ENCODE measurements at places on chromosomes 7 and 10.

- no peak for DNase-seq
Measured at GRCh38 chr10:46290101-46290886, 3.5 kb downstream of the ANTXRL start.

GRCh38 chr10:80204677-80205476 lies 460 bp downstream of the ANXA11 start:
- DNase-seq = no peak

GRCh38 chr10:90997670-90998069 lies 76.8 kb upstream of the ANKRD1 start:
- DNase-seq = no peak

DNA sequence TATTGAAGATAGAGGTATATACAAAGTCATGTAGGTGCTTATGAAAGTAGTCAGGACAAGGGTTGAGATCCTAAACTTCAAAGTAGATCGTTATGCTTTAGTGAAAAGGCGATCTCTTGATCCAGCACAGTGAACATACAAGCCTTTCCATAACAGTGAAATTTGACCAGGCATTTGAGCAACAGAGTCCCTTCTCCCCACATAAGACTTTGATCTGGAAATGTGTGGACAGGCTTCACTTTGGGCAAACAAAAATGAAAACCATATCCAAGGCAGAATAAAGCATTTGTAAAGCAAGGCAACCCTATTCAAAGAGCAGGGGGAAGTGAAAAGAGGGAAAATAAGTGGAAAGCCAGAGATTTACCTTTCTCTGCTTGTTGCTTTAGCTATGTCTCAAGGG lies 311.9 kb upstream of the SORCS1 start:
- no peak for DNase-seq

- no peak for DNase-seq
Measured at GRCh38 chr7:97226541-97226940, 109.0 kb downstream of the SDHAF3 start.

DNA sequence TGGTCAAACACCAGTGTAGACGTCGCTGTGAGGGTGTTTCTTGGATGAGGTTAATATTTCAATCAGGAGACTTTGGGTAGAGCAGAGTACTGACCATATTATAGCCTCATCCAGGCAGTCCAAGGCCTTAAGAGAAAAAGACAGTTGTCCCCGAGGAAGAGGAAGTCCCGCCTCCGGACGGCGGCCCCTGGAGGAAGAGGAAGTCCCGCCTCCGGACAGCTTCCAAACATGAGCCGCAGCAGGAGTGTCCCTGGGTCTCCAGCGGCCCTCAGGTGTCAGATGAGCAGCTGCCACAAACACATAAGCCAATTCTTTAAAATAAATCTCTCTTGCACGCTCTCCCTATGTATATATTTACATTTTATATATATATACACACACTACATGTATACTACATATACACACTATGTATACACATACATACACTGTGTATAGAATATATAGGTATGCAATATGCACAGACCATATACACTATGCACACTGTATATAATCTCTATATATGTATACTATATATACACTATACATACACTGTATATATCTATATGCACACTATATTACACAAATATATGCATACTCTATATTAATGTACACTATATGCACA lies 37.5 kb downstream of the PWWP2B start:
- no peak for DNase-seq

- DNase-seq = no peak
Measured at GRCh38 chr7:36286226-36286625, 103.4 kb upstream of the ANLN start.

GRCh38 chr10:77360835-77361234 lies 276.8 kb downstream of the KCNMA1 start:
- DNase-seq = no peak

- no peak for DNase-seq
Measured at GRCh38 chr7:29084832-29085231, 61.5 kb downstream of the CPVL start.

GRCh38 chr10:8950978-8951377 lies 896.5 kb downstream of the GATA3 start:
- DNase-seq = no peak

GRCh38 chr7:9776900-9777299 lies 1196.8 kb upstream of the PHF14 start:
- no peak for DNase-seq

DNA sequence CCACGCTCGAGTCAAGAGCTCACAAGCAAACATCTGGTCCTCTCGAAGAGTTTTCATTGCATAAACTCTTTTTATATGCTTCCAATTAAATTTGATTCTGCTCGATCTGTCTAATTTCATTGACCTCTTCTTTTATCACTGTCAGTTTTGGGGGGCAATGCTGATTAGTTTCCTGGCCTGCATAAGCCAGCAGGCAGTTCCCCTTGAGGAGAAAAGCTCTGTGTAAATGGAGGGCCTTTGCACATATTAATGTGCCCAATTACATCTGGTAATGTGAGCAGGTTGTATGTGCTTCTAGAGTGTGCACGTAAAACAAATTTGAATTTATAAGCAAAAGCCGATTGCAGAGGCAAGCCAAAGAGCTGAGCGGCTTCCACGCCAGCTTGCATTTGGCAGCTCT lies 210.3 kb downstream of the ABCA13 start:
- DNase-seq = no peak

DNA sequence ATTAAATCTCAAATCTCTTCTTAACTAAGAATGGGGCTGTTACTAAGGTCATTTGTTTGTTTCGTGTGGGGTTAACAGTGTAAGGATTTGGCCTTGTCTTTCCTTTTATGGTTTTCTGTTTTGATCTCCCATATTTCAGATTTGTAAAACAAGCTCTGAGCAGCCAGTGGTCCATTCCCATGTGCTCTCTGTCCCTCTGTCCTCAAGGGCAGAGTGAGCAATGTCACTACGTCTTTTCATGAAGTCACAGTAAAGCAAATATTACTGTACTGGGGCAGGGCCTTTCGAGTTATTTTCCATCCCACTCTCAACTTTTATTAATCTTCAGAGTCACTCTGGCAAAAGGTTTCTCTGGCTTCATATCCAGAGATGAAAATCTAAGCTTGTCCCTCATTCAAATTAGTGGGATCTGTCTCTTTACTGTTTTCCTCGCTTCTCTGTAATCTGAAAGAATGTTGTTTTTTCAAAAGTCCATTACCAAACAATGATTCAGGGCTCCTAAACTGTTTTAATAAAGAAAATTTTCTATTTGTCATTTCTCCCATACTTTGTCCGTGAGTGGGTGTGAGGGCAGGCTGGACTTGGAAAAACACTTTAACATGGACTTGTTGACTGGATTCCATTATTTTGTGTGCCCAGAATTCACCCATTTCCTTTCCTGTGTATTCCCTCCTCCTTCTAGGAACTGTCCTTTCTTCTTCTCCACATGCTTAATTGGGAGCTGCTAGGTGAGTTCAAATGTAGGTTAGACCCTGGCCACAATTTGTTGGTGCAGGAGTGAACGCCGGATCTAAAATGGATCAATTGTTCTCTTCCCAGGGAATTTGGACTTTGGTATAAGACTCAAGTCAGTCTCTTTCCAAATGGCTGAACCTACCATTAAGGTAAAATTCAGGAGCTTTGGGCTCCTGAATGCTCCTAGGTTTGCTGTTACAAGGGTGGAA lies 42.1 kb upstream of the NAMPT start:
- DNase-seq = no peak

DNA sequence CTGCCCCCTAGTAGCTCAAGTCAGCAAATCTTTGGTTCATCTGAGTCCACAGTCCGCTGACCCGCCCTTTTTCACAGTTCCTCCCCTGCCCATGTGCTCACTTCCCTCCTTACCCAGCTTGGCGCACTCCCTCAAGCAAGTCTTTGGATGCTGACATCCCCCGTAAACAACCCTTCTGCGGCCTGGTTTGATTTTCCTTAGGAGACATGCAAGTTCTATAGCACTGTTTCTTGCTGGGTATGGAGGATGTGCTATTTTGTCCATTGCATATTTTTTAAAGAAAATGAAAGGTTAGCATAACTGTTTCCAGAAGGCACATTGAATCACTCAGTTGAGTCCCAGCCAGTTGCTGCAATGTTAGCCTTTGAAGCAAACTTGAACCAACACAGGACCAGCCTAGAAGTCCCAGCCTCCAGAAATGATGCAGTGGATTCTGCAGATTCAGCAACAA lies 38.2 kb downstream of the HTRA1 start:
- no peak for DNase-seq

GRCh38 chr7:102395592-102395872 lies 631 bp upstream of the PRKRIP1 start:
- no peak for DNase-seq

- no peak for DNase-seq
Measured at GRCh38 chr7:6590645-6591110, 857 bp downstream of the INTS15 start.

- no peak for DNase-seq
Measured at GRCh38 chr10:96863922-96864543, 31.9 kb downstream of the LCOR start.

DNA sequence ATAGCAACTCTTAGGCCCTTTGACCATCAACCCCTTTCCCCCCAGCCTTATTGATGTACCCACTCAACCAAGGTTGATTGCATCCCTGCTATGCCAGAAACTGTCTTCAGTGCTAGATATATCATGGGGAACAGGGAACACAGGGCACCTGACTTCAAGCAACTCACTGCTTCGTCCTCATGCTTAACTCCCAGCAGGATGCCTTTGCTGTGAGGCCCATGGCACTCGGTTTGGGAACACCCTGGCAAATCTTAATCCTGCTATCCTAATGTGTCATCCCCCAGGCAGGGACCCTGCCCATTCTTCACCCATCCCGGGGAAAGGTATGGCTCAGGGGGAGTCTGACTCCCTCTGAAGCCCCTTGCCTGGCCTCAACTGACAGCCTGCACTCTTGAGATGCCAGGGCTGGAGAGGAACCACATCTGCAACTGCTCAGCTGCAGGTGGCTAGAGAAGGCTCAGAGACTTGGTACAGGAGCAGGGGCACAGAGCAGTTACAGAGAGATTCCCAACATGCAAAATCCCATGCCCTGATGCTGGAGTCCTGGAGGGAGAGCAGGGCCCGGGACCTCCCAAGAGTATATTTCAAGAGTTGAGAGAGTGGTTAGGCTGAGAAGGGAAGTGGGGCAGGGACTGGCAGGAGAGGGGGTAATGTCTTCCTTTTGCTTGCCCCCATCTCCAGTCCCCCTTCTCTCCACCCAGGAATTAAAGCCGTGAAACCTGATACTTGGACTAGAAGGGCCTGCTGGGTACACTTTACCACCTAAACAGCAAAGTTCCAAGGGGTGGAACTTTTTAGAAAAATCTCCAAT lies 2.4 kb upstream of the UNC5B start:
- DNase-seq = no peak

GRCh38 chr7:1430056-1430845 lies 29.0 kb downstream of the MICALL2 start:
- DNase-seq = no peak
